ENCODE measurements at places on chromosomes 16 and 17. TPM values are rescaled to one million over a fixed set of nuclear protein-coding genes. Genes with fewer than 3 reads are reported as not detected.

GRCh38 chr17:10674704-10675103 lies 17.6 kb upstream of the MYH3 start:
- DNase-seq = no peak

DNA sequence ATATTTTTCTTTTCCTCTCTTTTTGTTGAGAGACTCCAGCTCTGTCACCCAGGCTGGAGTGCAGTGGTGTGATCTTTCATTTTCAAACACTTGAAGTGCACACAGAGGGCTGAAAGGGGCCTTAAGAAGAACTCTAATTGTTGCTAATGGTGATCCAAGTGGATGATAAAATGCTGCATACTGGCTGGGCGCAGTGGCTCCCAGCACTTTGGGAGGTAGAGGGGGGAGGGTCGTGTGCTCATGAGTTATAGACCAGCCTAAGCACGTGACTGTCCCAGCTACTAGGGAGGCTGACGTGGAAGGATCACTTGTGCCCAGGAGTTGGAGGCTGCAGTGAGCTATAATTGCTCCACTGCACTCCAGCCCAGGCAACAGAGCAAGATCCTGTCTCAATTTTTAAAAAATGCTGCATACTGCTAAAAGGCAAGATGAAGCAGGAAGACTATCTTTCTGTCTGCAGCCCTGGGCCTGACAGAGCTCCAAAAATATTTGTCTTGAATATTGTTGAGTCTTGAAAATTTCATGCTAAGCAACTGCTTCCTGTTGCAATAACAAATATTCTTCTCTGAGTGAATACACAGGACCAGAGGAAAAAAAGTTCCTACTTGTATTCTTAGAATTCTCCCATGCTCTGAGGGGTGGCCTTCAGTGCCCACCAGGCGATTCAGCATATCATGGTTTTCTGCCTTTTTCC lies 63.7 kb upstream of the AKTIP start:
- DNase-seq = no peak

GRCh38 chr16:29745853-29746345 lies at the start of gene C16orf54:
C16orf54 (minus strand) TSS chr16:29745990; CDS start chr16:29744951, 1,039 bp downstream.
- no peak for DNase-seq

Gene MAF
- total RNA-seq = under 0.01 TPM

Gene ZPBP2
- total RNA-seq = not detected

DNA sequence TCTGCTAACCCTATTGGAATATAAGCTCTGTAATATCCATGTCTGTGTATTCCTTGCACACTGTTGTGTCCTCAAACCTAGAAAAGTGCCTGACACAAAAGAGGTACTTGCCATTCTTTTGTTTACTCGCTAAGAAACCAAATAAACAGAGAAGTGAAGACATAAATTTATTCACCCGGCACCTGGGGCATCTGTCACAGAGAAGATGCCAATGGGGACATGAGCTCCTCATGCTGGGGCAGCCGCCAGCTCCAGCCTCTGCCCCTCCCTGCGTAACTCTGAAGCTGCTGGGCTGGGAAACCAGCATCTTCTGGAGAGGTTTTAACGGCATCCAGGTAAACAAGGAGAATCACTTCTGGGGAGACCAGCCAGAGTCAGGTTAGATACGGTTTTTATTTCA lies 15.1 kb upstream of the CDRT4 start:
- DNase-seq = no peak

Gene ZDHHC1
- 2.0 TPM for total RNA-seq

- no peak for DNase-seq
Measured at GRCh38 chr16:67741118-67741517, 22.0 kb upstream of the GFOD2 start.
